T-cell (primary cell): ENCODE measurements at places on chromosomes 12 and 14. TPM values are rescaled to one million over a fixed set of nuclear protein-coding genes. Genes with fewer than 3 reads are reported as not detected.

C2CD5 gene
- 34.6 TPM for total RNA-seq

TMEM52B gene
- total RNA-seq: not detected

NGB gene
- not detected for total RNA-seq

FGF6 gene
- total RNA-seq: not detected

IFNG-AS1 gene
- 2.0 TPM for total RNA-seq

GALNT8 gene
- 2.9 TPM for total RNA-seq

GPR137C gene
- 0.15 TPM for total RNA-seq

LTB4R gene
- total RNA-seq: 18.0 TPM

BDKRB1 gene
- total RNA-seq: not detected

SLC5A8 gene
- total RNA-seq: not detected

CARMIL3 gene
- total RNA-seq: 1.9 TPM

HNRNPA1 gene
- total RNA-seq: 1,530 TPM

SYT10 gene
- not detected for total RNA-seq

NFATC4 gene
- 0.33 TPM for total RNA-seq

PLEKHG7 gene
- 0.13 TPM for total RNA-seq

PDE3A gene
- total RNA-seq: not detected

ACOT4 gene
- 1.5 TPM for total RNA-seq

CFAP251 gene
- total RNA-seq: 0.61 TPM
